ENCODE measurements at places on chromosomes 5 and 9.

DNA sequence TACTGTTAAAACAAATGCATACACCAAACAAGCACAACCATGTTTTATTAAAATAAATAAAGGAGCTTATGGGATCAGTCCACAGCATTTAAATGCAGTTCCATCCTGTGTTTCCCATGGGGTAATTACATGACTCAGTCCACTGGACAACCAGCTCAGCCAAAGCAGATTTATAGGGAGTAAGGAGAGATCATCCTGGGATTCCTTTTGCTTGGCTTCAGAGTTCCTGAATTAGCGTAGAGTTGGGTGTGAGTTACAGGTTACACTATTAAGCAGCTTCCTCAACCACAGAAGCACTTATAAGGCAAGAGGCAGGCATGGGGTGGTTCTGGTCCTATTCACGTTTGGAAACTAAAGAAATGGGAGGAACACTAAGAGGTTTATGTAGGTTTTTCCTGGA, 381.1 kb upstream of the ACTBL2 start:
- DNase-seq: no peak

DNA sequence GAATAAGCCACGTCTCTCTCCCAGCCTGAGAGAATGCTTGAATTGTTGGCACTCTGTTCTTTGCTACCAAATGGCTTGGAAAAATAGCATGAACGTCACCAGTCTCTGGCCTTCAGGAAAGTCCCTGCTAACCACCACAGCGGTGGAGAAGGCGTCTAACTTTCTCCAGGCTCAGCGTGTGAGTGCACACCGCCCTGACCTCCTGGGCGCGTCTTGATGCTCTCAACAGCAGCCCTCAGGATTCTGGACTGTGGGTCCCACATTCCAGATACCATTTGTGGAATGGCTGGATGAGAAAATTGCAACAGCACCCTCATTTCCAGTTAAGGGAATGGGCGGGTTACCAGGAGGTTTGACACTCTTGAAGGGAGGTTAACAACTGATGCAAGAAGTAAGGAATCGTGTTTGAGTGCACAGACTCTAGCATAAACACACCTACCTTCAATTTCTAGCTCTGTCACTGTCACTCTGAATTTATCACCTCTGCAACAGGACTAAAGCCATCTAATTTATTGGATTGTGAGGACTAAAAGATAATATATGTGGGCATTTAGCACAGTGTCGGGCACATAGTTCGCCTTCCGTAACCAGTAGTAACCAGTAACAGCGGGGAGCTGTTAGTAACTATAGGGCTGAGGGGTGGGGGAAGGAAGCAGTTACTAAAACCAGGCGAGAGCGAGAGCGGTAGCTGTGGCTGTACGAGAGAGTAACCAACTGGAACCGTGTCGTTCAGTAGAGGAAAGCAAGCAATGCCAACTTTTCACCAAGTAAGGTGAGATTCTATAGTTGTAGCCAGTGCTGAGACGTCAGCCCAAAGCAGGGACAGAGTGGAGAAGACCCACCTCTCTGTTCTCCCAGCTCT, 807 bp upstream of the PLGRKT start:
- DNase-seq: no peak

DNA sequence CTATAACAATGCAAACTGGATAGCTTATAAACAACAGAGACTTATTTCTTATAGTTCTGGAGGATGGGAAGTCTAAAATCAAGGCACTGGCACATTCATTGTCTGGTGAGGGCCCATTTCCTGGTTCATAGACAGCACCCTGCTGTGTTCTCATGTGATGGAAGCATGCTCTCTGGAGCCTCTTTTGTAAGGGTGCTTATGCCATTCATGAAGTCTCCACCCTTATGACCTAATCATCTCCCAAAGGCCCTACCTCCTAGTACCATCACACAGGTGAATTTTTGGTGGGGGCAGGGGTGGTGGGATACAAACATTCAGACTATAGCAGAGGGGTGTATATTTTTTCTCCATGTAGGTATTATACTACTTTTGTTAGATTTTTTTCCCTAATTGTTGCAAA, 92.4 kb downstream of the UNC13B start:
- DNase-seq: peak; percentile 29

- DNase-seq: no peak
Measured at GRCh38 chr5:115396081-115396480, 99.6 kb upstream of the CCDC112 start.

GRCh38 chr9:123440256-123440655, 84.3 kb downstream of the CRB2 start:
- DNase-seq: no peak

GRCh38 chr5:1752881-1753280, 46.8 kb downstream of the MRPL36 start:
- peak; percentile 13 for DNase-seq

DNA sequence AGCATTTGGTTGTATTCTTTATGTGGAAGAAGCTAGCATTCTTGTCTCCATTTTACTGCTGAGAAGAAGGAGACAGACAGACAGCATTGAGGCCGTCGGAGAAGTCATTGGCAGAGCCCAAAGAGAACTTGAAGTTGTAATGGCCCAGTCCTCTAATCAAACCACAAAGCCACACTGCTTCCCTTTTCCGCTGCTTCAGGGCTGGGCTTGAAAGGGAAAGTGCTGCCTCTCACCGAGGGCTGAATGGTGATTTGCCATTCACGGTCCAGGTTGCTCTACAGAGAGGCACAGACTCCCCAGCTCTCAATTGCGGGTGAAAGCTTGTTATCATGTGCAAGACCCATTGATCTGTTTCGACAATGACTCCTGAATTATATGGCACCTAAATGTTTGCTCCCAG, 25.6 kb upstream of the POU4F3 start:
- DNase-seq: no peak

DNA sequence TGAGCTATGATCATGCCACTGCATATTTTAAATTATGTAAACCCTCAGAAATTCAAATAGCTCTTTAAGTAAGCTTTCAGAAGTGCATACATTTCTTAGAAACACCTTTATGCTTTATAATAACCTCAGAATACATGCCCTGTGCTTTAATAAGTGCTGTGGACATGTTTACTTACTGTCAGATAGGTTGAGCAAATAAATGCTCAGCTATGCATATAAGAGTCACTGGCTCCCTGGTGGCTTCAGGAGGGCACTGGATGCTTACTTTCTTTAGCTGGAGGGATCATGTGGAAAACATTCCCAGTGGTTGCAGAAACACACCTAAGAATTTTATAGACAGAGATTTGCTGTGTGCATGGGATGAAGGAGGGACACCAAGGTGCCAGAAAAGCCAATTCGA, 74.4 kb downstream of the PDE6A start:
- no peak for DNase-seq

- DNase-seq: no peak
Measured at GRCh38 chr5:34669931-34670516, 13.9 kb downstream of the RAI14 start.

GRCh38 chr9:95447660-95448420, 68.9 kb downstream of the PTCH1 start:
- no peak for DNase-seq

DNA sequence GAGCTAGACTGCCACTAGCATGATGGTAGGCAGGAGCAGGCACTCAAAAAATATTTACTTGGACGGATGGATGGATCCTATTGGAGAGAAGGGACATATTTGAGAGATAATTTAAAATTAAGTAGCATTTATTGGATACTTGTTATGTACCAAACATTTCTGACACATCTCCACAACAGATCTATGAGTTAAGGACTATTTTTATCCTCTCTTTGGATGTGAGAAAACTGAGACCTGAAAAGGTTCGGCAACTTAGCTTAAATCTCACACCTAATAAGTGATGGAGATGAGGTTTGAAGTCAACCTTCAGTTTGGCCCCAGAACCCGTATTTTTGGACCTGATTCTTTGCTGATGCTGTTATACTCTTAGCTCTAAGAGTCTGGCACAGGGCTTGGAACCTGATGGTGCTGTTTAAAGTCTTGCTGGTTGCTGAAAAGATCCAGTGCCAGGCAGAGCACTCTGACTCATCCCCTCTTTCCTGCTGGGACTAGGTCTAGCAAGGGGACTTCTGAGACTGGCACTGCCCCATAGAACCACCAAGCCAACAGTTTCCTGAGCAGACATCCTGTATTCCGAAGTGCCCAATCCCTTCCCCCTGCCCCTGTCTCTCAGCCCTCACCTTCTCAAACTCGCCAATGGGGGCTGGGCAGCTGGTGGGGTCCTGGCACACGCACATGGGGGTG, 15.6 kb downstream of the SPARC start:
- no peak for DNase-seq

GRCh38 chr9:134630393-134630790, 11.2 kb upstream of the COL5A1 start:
- peak; percentile 56 for DNase-seq

DNA sequence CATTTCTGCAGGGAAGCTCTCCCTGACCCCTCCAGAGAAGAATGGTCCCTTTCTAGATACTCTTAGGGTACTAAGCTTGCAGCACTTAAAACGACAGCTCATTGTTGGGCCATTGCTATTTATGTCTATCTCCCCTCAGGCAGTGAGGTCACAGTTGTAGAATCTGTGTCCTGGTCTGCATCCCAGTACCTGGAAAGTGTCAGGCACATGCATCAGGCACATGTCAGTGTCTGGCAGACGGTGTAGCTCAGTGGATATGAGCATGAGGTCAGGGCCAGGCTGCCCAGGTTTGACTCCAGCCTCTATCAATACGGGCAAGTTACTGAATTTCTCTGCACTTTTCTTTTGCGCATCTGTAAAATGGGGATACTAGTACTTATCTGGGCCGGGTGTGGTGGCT, 22.2 kb upstream of the EEIG1 start:
- DNase-seq: no peak

DNA sequence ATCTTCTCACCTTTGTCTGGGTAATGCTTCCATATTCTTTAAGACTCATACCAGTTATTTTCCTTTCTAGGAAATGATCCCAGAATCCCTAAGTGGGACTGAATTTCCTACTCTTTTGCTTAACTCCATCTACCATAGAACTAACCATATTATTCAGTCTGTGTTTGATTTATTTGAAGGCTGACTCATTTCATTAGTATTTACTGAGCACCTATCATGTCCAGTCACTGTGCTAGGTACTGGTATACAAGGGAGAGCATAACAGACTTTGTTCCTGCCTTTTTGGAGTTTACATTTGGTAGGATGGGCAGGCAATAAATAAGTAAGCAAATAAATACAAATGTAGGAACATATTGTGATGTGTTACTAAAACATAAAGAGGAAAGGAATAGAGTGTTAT, 4.3 kb downstream of the NPR2 start:
- DNase-seq: no peak

DNA sequence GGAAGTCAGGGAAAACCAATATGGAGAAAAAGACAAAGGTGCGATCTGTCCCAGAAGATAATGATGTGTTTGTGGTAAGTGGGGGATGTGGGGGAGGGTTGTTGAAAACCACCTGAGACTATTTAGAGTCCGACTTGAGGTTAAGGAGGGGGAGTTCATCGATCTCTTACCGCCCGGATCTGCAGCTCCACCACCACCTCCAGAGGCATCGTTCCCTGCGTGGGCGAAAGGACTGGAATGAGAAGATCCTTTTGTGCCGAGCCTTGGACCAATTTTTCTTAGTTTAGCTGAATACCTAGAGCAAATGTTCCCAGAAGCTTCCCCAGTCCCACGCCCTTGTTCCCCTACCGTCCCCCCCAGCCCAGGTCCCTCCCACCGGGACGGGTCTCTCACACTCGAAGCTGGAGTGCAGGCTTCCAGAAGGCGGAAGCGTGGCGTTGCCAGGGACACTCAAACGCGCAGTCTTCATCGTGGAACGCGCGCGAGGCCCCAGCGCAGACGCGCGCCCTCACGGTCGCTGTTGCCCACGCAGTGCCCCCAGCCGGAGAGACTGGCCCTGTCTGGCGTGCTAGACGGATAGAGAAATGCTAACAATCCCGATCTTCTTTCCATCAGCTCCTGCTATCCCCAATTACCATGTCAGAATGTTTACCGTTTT, at the start of gene SPATA6L:
Gene SPATA6L (minus strand): TSS at position 439 of the 658 bp plus-strand sequence. CDS start 230 bp downstream, at position 209.
- DNase-seq: peak; percentile 88

GRCh38 chr5:102807878-102808502, 52.9 kb downstream of the PAM start:
- DNase-seq: no peak
